ENCODE measurements at places on chromosomes 12 and 14.
A peak's percentile ranks its signal among the peaks of the same experiment; 100 is the strongest.

DNA sequence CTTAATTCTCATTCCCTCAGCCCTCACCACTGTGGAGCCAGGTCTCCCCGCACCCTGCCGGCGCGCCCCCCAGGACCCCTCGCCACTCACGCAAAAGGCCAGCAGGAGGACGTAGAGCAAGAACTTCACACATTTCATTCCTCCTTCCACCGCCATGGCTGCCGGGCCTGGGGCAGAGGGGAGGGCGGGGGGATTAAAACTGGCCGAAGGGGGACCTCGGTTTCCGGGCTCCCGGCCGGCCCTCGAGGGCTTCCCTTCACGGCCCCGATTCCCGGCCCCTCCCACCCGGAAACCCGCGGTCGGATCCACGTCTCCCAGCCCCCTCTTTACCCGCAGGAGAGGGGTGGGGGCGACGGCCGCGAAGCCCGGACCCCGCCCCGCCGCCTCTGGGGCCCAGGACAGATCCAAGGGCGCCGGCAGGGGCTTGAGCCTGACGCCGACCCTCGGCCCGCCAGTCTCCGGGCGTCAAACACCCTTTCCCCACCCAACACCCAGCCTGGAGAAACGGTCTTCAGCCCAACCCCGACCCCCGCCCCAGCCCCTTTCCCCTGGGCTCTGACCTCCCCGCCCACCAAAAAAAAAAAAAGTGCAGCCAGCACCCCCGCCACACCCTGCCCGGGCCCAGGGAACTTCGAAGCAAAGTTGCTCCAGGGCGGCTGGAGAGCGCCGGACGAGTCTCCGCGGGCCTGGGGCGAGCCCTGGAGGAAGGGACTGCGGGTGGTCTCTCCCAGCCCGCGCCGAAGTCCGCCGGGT, 447 bp downstream of the CD63 start:
- DNase-seq, result peak; percentile 74

DNA sequence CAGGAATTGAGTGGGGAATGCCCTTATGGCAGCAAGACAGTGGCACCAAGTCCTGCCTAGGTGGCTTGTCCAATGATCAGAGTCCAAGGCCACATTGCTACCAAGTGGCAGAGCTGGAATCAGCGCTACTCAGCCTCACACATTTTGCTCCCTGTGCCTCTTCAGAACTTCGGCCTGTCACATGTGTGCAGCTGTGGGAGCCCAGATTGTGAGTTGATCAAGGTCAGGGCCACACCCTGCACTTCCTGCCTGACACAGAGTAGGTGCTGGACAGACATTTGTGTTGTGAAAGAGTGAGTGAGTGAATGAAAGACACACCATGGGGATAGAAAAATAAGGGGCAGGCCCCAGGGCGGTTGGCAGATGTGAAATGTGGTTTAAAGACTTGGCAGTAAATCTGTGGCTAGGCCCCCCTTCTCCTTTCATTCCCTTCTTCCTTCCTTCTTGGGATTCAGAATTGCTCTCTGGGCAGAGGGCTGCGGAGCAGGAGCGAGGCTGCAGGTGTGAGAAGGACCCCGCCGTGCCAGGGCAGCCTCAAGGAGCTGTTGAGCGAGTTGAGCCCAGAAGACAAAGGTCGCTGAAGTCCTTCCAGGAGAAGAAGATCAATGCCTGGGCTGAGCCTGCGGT, 83.5 kb downstream of the SLC25A47 start:
- DNase-seq, result no peak

DNA sequence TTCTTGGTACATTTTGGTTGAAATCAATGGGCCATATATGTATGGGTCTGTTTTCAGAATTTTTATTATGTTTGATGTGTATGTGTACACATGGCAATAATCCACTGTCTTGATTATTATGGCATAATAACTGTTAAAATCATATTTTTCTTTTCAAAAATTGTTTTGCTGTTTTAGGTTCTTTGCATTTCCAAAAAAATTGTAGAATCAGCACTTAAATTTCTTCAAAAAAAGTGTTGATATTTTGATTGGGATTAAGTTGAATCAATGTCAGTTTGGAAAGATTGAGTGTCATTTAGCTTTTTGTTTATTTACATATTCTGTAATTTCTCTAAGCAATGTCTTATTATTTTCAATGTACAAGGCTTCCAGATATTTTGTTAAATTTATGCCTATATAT, 154.1 kb downstream of the SLC5A8 start:
- DNase-seq, result no peak

DNA sequence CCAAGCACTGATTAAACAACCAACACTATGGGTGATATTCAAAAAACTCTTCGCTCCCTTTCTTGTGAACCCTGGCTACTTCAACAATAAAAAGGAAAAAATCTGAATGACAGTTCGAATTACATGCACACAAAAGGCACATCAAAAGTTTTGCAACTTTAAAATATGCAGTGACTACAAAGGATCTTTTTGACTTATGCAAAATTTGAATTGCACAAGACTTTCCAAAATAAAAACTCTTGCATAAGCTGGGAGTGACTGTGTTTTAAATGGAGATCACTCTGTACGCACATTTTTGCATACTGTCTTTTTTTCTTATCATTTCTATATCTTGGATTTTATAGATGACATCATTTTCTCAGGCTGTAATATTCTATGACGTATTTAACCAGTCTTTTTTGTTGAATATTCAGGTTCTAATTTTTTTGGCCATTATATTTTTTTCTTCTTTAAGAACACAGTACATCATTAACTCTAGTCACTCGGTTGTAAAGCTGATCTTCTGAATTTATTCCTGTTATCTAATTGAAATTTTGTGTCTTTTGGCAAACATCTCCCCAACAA, 667.6 kb upstream of the TBX3 start:
- DNase-seq, result peak; percentile 76

DNA sequence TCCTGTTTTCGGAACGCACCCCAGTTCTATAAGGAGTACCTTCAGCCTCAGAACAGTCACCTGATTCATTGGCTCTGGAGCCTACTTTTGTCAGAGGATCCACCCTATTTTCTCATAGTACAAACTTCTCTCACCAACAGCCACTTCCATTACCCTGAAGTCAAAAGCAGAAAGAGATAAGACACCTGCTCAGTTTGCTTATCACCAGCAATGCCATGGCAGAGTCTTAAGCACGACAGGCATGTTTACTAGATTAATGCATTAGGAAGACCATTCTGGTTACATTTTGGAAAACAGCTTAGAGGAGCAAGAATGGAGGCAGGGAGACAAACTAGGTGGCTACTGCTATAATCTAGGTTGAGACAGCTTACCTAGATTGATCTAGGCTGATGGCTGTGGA, 67.7 kb downstream of the GXYLT1 start:
- DNase-seq, result no peak
